Pons (tissue), 1 donor: ENCODE measurements at places on chromosomes 16 and 17.

DNA sequence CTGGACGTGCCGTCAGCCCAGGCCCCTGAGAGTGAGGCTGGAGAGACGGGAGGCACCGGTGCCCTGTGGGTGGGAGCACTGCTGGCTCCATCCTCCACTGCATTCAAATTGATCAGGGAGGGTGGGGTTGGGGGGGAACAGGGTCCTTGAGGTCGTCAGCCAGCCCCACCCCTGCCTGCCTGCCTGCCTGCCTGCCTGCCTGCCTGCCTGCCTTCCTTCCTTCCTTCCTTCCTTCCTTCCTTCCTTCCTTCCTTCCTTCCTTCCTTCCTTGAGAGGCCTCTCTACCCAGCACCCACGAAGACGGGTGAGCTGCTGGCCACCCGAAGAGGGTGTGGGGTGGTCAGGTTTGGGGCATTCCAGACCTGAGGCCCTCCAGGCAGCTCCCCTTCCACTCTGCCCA, 16.0 kb downstream of the BAHCC1 start:
- DNase-seq: no peak

GRCh38 chr17:64771980-64772844, 110.1 kb upstream of the SMURF2 start:
- DNase-seq: no peak

DNA sequence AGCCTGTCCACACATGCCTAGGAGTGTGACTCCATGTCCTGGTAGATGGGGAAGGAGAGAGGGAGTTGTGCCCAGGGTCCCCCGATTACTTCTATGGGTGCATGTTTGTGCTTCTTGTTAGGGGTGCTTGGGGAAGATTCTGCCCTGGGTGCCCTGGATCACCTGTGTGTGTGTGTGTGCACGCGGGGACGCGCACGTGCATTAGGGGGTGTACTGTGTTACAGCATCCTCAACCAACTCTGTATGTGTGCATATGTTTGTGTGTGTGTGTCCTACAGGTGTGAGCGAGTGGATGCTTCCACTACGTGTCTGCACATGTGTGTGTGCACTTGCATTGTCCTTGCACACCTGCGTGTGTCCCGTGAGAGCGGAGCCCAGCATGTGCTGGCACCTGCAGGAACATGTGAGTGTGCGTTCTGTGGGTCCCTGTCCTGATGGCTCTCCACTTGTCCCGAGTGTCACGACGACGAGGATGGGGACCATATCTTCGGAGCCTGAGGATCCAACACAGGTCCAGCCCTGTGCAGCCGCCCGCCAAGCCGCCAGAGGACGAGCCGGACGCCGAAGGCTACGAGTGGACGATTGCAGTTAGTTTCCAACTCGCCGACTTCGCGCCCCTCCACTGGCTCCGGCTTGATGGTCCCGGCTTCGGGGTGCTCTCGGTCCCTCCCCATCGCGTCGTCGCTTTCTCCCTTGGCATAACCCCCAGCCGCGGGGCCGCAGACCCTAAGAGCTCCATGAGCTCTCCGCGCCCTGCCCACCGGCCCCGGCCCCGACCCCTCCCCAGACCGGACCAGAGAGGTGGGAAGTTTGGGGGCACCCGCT, 6.0 kb upstream of the TBC1D3B start:
- no peak for DNase-seq

GRCh38 chr16:56163938-56164337, 27.4 kb upstream of the GNAO1 start:
- no peak for DNase-seq

- no peak for DNase-seq
These were observed 19.3 kb downstream of the CDH1 start for GRCh38 chr16:68756239-68756915.

GRCh38 chr16:75323933-75324332, 72.5 kb upstream of the BCAR1 start:
- no peak for DNase-seq

DNA sequence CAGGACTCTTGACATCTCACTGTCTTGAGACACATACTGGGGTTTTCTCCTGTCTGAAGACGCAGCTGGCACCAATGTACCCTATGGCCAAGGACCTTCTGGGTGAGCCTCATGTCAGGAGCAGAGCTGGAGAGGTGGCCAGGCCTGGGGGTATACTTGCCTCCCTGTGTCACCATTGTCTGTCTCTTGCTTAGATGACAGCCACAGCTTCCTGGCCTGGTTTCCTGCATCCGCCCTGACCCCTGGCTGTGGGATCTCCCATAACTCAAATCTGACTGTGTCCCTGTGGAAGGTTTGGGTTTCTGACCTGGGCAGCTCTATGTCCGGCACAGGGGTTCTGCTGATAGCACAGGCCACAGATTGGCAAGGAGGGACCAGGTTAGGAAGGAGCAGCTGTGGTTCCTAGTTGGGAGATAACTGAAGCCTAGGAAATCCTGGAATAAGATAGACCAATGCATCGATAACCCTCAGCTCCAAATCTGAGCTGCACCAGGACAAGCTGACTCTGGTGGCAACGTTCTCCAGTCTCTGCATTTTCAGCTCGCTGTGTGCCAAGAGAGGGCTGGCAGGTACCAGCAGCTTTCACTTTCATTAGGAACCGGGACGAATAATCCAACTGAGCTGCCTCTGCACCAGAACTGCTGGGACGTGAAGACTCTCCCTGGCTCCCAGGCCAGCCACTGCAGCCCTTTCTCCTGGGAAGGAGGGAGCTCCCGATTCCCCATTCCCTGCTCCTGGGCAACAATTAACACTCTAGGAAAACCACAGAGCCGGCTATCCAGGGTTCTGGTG, 5.0 kb downstream of the DEXI start:
- DNase-seq: no peak

GRCh38 chr16:75074920-75075687, 41.5 kb downstream of the LDHD start:
- no peak for DNase-seq

GRCh38 chr16:75081179-75081859, 35.3 kb downstream of the LDHD start:
- no peak for DNase-seq

DNA sequence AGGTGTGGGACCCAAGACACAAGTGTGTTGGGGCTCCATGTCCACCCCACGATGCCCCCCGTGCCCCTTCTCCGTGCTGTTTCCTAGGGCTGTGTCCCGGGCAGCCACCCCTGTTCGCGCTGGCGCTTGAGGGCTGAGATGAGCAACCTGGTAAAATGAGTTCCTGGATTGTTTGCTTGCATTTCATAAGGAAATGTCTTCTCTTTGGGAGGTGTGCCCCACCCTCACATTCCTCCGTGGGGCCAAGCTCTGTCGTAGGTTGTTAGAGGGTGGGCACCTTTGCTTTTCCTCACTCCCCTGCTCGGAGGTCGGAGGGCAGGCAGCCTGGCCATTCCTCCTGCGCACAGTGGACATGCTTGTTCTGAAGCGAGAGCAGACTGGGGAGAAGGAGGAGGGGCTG, 171.3 kb upstream of the CHMP6 start:
- DNase-seq: no peak

GRCh38 chr16:24635900-24636610, 93.4 kb upstream of the TNRC6A start:
- peak; percentile 59 for DNase-seq

DNA sequence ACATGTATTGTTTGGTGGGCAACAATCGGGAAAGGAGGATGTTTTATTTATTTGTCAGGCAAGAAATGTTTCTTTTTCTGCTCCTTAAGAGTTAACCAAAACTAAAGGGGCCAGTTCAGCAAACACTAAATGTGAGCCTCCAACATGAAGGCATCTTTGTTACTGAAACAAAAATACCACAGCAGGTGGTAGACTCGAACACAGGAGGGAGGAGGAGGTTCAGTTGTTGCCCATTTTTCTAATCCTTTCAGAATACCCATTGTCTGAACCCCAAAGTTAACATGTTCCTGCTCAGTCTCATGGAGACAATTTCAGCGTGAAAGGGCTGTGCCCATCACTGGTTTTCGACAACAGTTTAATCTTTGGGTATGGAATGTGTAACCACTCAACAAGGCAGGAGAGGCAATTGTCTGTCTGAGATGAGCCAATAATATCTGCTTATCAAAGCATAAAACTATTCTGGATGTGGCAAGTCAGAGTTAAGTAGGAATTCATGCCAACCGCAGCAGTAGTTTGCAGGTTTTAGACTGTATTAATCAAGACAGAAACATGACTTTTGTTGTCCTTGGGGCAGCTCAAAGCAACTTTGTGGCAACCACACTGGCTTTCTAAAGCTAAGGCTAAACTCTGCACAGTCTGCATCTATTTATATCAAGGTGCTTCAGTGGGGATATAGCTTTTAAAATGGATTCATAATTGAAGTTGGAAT, 211.7 kb downstream of the FTO start:
- no peak for DNase-seq

DNA sequence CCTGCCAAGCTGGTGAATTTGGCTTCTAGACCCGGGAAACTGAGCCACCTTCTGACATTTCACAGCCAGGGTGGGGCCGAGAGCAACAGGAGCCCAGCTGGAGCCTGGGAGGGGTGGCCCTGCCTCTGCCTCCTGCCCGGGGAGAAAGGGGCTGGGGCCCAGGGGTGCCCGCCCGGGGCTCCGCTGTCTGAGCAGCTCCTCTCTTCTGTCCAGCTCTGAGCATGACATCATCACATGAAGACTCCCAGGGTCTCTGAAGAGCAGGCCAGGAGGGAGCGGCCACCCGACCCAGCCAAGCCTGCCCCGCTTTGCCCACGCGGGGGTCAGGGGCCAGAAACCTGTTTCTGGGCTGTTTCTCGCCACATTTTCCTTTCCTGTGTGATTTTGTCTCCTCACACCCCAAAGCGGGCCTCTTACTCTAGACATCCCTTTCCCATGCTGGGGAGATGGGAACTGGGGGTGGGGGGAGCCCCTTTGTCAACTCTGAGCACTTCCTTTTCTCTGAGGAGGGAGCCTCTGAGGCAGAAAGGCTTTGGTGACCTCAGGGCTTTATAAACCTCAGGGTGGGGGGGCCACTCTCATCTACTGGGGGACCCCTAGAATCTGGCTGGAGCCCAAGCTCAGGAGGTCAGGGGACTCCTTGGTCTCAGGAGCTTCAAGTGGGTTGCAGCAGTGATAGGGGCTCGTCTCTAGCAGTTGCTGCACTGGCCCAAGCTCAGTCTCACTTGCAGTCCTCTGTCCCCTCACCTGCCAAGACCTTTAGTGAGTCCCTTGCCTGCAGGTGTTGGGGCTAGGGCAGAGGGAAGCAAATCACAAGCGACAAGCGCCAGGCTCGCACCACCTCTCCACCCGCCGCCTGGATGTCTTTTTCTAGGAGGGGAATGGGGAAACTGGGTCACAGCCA, 7.6 kb downstream of the UBALD2 start:
- DNase-seq: no peak

- no peak for DNase-seq
These were observed 80.6 kb downstream of the BRIP1 start for GRCh38 chr17:61782683-61783082.

- DNase-seq: no peak
These were observed 283.9 kb upstream of the EEF2KMT start for GRCh38 chr16:5381481-5381880.
